Activated naive CD4-positive, alpha-beta T cell (primary cell): ENCODE measurements at places on chromosomes 2 and 18.

DNA sequence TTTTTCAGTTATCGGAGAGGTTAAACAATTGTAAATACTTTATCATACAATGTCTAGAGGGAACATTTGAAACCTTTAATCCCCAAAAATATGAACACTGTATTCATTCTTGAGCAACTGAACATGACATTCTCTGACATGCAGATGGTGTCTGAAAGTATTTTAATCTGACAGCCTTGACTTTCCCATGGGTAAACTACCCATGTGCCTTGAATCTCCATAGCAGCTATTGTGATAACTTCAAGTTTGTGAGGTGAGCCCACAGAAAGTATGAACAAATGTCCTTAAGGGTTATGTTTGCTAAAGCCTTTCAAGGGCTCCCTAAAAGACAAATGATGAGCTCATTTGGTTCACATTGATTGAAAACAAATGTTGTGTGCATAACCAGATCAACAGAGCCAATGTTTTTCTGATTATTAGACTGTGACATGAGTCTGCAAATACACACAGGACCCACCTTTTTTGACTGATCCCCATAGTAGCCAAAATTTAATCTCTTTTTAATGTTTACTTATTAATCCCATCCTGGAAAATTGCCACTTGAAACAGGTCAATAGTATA lies 1326.0 kb downstream of the LRP1B start:
- DNase-seq: no peak

DNA sequence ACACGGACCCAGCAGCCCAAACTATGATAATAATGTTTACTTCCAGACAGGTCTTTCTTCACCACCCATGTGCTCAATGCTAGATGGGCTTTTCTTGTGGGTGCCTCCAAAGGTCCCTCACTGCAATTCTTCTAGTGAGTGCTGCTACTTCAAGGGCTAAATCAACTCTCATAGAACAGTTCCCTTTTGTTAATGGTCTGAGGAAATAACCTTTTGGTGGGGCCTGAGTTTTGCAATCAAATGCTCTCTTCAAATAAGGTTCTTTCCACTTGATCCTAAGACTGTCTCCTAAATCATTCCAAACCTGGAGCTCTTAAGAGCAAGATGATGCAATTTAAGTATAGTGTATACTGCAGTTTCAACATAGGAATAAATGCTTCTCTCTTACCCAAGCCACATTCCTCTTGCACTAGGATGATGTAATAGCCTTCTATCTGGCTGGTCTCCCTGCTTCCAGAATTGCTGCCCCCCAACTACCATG lies 6.0 kb downstream of the NEMP2 start:
- no peak for DNase-seq

DNA sequence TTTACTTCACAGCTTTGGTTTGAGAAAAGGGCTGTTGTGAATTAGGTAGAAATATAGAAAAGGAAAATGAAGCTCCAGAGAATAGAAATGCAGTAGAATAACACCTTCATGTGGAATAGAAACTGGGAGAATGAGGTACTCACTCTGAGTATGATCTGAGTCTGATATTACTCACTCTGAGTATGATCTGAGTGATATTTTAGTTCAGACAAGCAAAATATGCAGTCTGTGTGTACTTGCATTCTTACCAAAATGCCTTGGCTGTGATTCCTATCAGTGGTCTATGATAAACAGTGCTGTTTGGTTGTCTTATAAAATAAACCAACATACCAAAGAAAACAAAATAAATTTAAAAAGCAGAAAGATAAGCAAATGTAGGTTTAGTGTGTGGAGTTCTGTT lies 487.6 kb downstream of the THSD7B start:
- no peak for DNase-seq

DNA sequence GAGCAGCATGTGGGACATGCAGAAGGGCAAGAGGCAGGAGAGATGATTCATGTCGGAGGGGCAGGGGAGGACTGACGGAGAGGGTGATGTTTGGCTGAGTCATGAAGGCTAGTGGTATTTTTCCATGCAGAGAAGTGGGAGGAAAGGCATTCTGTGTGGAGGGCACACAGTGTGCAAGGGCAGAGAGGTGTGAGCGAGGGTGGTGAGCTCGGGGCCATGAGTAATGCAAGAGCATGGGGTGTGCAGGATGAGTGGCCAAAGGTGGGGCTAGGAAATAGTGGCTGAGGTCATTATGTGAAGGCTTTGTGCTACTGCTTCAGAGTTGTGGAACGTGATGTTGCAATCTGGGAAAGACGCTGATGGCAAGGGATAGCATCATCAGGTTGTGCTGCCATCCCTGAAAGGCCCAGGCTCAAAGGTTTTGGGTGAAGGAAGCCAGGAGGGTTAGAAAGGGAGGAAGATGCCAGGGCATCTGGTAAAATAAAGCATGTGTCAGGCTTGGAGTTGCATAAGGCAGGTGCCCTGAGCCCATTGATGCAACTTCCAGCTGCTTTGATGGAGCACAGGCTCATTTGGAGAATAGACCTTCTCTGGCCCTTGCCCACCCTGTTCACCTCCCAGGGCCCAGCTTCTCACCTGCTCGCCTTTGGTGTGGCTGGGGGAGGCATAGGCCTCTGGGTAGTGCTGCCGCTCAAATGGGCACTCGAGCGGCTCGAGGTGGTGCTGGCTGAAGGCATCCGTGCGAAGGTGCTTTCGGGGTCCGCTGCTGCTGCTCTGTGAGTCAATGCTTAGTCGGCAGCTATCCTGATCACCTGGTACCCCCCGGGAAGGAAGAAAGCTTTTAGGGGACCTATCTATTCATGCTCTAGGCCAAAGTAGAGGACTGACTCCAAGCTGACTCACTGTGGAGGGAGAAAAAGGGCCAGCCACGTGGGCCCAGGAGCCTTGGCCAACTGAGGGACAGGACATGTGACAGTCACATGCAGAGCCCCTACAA lies 37.5 kb downstream of the PAX8 start:
- DNase-seq: no peak

DNA sequence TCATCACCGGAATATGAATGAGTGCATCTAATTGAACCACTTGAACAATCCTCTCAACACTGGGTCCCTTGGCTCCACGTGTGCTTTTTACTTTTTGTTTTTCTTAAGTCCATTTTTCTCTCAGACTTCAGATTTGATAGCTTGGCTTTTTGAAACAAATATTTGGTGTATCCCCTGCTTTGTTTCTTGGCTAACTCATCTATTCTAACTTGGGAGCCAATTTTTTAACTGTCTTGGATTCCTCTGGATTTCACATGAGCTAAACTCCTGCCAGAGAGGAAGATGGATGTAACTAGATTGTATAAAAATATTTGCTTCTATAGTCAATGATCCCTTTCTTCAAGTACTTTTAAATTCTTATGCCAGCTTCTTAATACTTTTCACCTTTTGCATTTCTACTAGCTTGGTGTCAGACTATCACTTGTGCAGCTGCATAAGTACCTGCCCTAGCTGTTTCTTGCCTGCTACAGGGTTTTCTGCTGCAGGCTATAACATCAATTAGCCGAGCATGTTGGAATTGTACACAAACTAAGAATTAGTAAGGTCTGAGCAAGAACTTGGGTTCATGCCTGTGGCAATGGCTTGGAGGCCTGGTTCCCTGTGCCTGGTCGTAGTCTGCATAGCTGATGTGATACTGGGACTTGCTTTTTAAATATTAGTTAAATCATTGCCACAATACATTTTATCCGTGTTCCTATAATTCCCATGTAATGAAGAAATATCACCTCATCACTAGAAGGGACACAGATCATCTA lies 281.5 kb downstream of the EN1 start:
- DNase-seq: no peak

DNA sequence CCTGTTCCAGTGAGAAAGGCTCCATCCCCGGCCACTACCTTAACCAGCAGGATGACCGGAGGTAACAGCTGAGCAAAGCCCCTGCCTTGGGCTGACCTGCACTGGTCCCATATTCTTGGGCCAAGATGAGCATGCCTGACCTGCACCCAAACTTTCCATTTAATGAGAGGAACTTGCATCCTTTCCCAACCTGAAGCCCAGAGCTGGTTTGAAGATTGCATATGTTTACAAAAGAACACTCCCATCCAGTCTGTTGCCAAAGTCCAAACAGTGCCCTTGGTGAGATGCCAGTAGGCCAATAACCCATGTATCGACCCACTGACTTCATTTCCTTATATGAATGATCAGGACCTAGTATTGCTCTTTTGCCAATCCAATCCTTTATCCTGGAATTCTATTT lies 5.5 kb upstream of the NPAS2 start:
- no peak for DNase-seq

GRCh38 chr2:40255103-40255502 lies 196.8 kb downstream of the SLC8A1 start:
- DNase-seq: no peak

- DNase-seq: no peak
These were observed 166.9 kb downstream of the VWC2L start for GRCh38 chr2:214577769-214578168.
